NCI-H187 treated with DMSO at 0.1 percent for 48 hours (cell line): ENCODE measurements at places on chromosomes 7 and 10.
A peak's percentile ranks its signal among the peaks of the same experiment; 100 is the strongest.

- no peak for DNase-seq
Observed at GRCh38 chr10:8133146-8133545, 78.7 kb downstream of the GATA3 start.

DNA sequence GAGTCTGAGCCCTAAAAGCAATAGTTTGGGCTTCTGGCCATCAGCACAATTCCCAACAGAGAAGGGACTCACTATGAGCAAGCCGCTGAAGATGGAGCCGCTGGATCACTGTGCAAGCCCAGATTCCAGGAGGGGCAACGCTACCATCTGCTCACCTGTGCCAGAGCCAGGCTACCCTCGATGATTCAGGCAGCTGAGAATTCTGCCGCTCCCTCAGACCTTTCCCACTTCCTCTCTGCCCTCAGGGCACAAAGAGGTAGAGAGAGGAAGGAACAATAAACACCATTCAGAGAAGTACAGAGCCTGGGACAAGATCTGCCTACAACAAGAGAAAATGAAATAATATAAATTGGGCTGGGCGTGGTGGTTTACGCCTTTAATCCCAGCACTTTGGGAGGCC, 98.1 kb downstream of the MYOF start:
- no peak for DNase-seq

DNA sequence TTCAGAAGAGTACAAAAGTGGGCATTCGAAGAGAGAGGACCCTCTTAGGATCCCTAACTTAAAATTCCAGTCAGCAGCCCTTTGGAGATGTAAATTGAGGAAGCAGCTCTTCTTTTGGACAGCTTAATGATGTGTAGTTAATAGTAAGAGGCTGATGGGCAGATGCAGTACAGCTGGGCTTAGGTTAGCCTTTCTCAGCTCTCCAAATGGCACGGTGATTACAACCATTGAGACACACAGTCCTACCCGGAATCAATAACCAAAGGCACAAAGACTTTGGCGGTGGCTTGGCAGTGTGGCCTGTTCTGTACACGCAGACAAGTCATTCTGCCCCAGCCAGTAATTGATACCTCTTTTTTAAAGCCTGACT, 26.8 kb downstream of the GAD2 start:
- no peak for DNase-seq

- DNase-seq = no peak
Observed at GRCh38 chr7:67753891-67754290, 757.3 kb downstream of the TYW1 start.

DNA sequence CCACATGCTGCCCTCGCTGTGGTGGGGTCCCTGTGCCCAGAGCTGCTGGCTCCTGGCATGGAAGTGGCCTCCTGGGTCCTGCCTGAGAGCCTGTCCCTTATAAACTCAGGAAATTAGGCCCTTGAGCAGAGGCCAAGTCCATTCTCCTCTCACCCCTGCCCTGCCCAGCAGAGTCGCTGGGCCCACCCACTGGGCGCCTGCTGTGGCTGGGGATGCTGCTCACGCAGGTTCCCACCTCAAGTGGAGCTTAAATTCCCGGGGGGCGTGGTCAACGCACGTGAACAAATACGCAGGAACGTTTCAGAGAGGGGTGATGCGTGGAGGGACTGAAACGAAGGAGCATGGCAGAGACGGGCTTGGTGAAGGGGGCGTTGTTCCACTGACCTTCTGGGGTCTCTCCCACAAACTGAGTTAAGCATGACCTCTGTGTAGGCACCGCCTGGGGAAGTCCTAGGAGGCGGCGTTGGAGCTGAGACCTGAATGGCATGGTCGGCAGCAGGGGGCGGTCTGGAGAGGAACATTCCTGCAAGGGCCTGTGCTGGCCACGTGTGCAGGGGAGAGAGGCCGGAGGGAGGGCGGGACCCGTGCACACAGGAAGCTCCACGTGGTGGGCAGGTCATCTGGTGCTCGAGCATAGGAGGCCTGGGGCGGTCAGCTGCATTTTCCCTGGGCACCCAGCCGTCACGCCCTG, 27.9 kb downstream of the FAM20C start:
- DNase-seq = no peak

DNA sequence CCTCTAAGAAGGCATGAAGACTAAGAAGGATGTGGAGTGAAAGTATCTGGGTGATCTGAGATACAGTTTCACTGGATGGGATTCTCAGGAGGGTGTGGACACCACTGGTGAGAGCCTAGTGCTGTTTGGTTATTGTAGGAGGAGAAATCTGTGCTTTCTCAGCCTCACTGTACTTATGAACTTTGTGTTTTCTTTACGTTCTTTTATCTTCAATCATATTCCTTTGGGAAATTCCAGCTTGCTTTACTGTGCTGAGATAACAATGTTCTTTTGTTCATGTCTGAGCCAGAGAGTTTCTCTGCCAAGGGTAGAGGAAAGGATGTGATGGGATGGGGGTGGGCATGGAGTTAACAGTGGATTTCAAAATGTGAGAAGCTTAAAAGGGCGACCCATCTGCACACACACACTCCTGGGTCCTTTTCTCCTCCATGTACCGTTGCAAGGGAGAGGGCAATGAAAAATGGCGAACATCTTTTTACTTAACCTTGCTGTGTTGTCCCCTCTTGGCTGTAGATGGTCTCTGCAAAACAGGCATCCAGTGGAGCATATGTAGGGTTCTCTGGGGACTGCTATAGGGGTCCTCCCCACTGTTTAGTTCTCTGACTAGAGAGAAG, 25.0 kb upstream of the TAX1BP1 start:
- DNase-seq = no peak

GRCh38 chr10:85604884-85605283, 761.7 kb downstream of the GRID1 start:
- DNase-seq = no peak

DNA sequence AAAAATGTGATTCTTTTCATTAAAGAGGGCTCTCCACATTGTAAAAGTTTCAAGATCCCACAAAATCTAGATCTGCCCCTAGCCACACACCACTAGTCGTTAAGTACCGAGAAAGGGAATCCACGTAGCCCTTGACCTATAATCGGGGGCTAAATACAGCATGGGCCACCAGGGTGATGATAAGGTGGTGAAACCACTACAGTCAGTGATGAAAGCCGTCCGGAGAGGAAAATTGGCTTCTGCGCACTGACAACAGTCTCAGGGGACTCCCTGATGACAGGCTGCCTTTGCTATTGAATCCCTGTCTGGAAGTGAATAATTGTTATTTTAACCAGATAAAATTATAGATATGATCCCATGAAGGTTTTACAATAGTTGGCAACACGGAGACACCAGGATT, 4.6 kb downstream of the TECTB start:
- DNase-seq = no peak

- no peak for DNase-seq
Observed at GRCh38 chr7:116500078-116500853, 728 bp downstream of the CAV2 start.

GRCh38 chr10:110354322-110354766, 49.6 kb upstream of the SMNDC1 start:
- DNase-seq = no peak

DNA sequence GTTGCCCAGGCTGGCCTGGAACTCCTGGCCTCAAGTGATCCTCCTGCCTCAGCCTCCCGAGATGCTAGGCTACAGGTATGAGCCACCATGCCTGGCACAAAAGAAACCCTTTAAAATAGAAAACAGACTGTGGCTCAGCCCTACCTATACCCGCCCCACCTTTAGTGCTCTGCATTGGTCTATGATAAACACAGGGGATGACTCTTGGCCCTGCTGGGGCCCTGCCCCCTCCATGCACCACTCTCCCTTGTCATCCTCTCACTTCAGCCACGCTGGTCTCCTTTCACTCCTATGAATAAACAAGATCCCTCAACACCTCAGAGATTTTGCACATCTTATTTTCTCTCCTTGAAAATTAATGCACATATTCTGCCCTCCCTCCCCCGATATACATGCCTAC, 251.4 kb upstream of the KLF14 start:
- DNase-seq = no peak

- no peak for DNase-seq
Observed at GRCh38 chr7:131762753-131763152, 206.3 kb upstream of the PODXL start.

DNA sequence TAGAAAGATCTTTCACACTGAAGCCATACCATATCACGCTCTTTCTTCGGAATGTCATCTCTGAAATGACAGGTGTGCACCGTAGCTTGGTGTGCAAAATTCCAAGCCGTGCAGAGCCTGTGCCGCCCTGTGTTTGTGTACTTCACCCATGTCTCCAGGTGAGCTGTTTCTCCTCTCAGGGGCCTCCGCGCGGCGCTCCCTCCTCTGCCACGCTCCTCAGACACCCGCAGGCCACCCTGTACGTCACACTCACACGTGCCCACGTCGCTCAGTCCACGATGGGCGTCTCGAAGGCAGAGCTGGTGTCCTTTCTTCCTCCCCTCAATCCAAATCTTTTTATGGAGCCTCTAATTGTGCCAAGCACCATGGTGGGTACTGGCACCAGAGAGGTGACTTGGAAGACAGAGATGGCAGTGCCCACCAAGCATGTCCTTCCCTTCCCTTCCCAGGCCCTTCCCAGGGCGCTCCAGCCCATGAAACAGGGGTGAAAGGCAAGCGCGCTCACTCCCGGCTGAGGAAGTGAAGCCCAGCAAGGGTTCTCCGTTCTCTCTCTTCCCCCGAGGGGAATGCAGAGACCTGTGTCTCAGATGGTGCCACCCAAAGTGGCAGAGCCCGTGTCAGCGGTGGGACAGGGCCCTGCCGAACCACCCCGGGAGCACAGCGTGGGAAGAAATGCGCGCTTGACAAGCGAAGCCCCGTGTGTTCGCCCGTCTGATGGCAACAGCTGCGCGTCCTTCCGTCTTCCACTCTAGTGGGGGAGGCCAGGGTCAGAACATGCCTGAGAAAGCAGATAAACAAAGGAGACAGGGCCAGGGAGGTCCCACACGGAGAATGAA, 292.5 kb upstream of the SHH start:
- no peak for DNase-seq

DNA sequence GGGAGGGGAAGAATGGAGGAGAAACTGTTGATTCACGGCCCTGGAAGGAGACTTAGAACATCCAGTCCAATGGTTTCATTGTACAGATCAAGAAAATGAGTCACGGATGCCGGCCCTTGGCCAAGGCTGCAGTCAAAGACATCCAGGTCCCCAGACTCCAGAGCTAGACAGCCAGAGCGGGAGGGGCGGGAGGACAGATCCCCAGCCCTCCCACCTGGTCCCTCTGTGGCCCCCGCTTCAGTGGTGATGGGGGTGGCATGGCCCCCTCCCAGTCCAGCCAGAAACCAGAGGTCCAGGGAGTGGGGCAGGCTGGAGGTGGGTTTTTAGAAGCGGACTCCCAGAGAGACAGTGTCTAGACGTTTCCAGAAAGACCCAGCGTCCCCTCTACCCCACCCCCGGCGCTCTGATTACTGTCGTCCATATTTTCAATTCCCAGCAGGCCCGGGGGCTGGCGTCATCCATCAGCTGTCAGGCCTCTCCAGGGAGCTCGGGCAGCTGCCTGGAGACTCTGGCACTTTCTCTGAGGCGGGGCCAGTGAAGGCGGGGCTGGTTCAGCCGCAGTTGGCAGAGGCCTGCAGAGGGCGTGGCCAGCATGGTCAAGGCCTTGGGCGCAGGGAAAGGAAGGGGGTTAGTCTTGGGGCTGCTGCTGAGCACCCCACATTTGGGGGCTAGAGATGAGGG, 8.0 kb upstream of the HSPB1 start:
- peak; percentile 77 for DNase-seq

DNA sequence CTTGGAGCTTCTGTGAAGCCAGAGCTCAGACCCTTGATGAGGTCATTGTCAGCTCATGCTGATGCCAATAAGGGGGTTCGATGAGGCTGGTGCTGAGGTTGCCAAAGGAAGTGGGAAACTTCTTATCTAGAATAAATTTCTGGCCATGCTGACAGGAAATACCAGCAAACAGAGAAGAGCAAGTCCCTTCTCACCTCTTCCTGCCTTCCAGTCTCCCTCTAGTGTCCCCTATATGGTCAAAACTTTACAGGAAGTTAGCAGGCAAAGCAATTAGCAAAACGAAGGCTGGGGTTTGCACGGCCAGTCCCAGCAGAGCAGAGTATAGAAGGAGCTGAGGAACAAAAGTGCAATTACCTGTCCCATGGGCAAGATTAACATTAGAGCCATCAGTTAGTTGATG, 15.1 kb upstream of the NEUROG3 start:
- DNase-seq = no peak

DNA sequence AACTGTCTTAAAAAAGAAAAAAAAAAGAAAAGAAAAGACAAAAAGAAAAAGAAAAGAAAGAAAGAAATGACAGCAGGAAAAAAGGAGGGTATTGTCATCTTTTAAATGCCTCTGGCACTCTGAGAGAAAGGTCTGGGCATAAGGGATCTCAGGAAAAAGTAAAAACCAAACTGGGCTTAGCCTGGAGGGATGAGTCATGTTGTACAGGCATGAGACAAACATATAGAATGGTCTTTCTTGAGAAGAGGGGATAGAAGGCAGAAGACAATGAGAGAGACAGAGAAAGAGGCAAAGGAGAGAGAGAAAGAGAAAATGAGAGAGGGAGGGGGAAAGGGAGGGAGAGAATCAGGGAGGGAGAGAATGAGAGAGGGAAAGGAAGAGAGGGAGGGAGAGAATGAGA, 32.3 kb upstream of the KCNMA1 start:
- DNase-seq = no peak

- DNase-seq = no peak
Observed at GRCh38 chr7:30503274-30504212, 1.1 kb downstream of the GGCT start.

- no peak for DNase-seq
Observed at GRCh38 chr7:39360766-39361165, 205.4 kb upstream of the YAE1 start.
